ENCODE measurements at places on chromosomes 7 and 10. TPM values are rescaled to one million over a fixed set of nuclear protein-coding genes. Genes with fewer than 3 reads are reported as not detected.

- DNase-seq, result no peak
These were observed 172.5 kb downstream of the KIAA1217 start for GRCh38 chr10:24381235-24382010.

DNA sequence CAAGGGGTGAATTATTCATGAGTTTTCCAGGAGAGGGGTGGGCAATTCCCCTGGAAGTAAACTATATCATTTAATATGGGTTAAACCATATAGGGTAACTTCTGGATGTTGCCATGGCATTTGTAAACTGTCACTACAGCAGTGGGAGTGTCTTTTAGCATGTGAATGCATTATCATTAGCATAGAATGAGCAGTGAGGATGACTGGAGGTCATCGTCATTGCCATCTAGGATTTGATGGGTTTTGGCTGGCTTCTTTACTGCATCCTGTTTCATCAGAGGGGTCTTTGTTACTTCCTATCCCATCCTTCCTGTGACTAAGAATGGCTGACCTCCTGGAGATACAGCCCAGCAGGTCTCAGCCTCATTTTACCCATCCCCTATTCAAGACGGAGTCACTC is 139.5 kb upstream of the PRKCQ start:
- DNase-seq, result no peak

GRCh38 chr10:76086761-76087639 is 655.6 kb downstream of the LRMDA start:
- no peak for DNase-seq

Gene PNLIPRP2
- total RNA-seq, result not detected

Gene C7orf57
- not detected for total RNA-seq

Gene TMEM213
- total RNA-seq, result not detected

Gene SPACDR
- not detected for total RNA-seq
